ENCODE measurements at places on chromosomes 7 and 10.

DNA sequence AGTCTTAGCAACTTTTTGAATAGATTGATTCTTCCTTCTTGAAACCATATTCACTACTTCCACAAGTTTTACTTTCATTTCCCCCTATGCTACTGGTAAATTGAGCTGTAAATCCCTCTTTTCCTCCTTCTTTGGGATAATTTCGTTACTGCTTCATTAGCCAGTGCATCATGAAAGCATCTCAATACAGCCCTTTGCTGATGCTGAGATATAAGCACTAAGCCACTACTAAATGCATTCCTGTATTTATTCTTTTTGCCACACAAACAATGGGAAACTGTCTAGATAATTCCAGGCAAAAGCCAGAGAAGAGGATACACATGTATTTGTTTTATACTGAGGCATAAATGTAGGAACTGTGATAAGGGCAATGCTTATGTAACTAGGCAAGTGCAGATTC lies 313.9 kb downstream of the NXPH1 start:
- DNase-seq = no peak

DNA sequence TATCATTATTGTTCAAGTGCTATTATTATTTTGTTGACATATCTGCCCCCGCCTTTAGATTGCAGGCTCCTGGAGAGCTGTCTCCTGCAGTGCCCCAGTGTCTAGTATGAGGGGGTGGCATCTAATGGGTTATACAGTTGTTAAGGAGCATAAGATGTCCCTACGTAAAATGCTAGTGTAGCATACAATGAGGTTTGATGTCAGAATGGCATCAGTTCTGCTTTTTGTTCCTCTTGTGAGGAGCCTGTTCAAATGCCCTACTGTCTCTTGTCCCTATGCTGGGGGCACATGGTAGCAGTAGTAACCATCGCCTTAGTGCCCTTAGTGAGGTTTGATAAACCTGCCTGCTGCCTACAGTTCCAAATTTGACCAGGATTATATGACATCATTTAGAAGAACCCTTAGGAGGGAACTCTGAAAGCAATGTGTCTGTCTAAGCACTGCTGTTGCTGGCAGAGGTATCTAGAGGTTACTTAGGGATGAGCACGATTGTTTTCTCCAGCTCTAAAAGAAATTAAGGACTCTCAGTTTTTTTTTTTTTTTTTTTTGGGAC lies 9.7 kb downstream of the CREM start:
- peak; percentile 28 for DNase-seq

- DNase-seq = no peak
Measured at GRCh38 chr7:24343614-24344013, 59.6 kb downstream of the NPY start.

DNA sequence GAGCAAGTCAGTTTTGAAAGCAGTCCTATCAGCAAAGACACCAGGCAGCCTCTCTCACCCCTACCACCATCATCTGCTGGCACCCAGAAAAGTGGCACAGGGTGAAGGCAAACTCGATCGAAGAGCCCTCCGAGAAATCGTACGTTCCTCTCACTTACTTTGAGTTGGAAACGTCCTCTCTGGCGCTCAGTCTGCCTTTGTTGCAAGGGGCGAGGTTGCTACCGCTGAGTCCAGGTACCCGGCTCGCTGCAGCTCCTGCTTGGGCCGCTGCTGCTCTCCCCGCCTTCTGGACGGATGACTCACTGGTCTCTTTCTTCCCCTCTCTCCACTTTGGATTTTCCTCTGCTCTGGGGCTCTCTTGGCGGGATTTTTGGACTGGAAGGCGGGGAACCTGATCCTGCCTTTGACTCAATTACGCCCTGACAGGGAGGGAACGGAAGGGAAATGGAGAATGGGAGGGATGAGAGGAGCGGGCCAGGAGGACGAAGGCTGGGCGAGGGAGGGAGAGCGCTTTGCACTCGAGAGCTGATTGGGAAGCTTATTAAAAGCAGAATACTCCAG lies at the start of gene PTN:
PTN (minus strand) TSS at position 453 of the 561 bp plus-strand sequence. CDS start 88,760 bp downstream, outside the sequence.
- DNase-seq = no peak

GRCh38 chr7:135800560-135800959 lies 51.9 kb upstream of the FAM180A start:
- DNase-seq = no peak

DNA sequence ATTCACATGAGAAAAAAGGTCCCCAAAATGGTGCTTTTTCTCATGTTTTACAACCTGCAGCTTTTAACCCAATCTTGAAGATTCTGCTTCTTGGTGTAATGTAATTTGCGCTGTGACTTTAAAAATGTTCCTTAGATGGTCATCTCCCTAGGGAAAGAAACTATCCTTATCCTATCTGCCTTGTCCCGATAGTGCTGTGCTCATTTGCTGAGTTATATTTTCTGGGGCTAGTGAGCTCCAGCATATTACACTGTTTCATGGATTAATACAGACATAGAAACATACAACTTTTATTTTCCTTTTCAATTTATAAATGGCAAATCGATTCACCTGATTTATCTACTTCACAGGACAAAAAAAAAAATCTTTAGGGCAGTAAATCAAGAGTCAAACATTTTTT lies 2.8 kb downstream of the WAPL start:
- no peak for DNase-seq

DNA sequence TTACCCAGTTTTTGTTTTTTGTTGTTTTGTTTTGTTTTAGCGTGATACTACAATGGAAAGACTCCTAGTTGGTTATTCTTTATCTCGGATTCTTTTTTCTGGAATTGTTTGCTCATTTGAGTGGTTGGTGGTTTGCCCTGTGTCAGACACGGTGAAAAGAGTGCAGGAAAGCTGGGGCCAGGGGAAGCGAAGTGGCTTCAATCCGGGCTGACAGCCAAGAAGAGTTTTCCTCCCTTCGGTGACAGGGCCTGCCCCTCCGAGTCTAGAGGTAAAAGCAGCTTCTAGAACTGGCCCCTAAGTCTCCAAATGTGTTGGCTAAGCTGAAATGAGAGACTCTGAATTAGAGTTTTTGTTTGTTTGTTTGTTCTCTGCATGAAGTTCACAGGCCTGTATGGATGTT lies 5.7 kb upstream of the AP5Z1 start:
- no peak for DNase-seq

- DNase-seq = no peak
Measured at GRCh38 chr7:46545790-46546189, 624.7 kb upstream of the IGFBP3 start.

DNA sequence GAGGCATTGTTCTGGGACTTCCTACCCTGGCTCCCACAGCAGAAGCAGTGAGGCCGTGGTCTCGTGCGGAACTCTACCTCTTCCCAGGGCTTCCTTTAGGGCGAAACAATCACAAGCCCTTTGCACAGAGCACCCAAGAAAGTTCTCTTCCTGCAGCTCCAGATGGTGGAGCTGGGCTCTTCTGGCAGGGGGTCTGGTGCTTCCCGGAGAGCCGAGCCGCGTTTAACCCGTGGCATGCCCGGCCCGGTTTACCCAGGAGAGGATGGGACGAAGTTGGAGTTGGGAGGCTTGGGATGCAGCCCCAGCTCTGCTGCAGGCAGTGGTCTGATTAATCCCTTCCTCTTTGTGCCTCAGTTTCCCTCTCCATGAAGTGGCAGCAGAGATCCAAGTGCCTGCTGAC lies 9.0 kb upstream of the ATP6V0E2 start:
- DNase-seq = no peak

DNA sequence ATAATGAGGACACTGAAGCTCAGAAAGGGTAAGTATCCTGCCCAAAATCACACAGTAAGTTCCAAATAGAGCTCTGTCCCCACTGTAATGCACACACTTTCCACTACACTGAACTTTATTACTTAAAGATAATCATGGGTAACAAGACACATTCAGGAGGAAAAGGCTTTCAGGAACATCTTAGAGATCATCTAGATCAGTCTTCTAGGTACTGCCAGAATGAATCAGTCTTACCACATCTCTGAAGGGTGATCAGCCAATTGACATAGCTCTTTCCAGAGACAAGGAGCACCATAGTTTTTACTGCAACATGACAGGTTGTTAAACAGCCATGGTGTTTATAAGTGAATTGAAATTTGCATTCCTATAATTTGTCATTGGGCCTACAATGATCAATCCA lies 5.4 kb upstream of the HERPUD2 start:
- DNase-seq = no peak

- DNase-seq = no peak
Measured at GRCh38 chr7:134926396-134926795, 59.9 kb upstream of the AGBL3 start.

- peak; percentile 31 for DNase-seq
Measured at GRCh38 chr7:17304926-17305325, 6.5 kb downstream of the AHR start.

DNA sequence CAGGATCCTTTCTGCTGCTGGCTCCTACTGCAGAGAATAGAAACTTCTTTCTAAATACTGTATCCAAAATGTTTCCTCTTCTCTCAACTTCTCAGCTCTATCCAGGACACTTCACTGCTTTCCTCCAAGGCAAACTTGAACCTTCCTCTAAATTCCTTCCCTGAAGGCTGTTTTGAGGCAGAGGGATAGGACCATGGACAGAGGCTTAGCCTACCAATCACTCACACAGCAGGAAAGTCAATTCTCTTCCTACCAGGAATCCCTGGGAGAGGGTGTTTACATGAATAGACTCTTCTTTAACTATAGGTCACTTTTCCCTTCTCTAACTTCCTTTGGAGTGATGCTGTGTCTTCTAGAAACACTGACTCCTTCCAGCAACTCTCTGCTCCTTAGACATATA lies 115.6 kb upstream of the MKLN1 start:
- no peak for DNase-seq

- no peak for DNase-seq
Measured at GRCh38 chr7:21318916-21319270, 109.0 kb upstream of the SP4 start.

DNA sequence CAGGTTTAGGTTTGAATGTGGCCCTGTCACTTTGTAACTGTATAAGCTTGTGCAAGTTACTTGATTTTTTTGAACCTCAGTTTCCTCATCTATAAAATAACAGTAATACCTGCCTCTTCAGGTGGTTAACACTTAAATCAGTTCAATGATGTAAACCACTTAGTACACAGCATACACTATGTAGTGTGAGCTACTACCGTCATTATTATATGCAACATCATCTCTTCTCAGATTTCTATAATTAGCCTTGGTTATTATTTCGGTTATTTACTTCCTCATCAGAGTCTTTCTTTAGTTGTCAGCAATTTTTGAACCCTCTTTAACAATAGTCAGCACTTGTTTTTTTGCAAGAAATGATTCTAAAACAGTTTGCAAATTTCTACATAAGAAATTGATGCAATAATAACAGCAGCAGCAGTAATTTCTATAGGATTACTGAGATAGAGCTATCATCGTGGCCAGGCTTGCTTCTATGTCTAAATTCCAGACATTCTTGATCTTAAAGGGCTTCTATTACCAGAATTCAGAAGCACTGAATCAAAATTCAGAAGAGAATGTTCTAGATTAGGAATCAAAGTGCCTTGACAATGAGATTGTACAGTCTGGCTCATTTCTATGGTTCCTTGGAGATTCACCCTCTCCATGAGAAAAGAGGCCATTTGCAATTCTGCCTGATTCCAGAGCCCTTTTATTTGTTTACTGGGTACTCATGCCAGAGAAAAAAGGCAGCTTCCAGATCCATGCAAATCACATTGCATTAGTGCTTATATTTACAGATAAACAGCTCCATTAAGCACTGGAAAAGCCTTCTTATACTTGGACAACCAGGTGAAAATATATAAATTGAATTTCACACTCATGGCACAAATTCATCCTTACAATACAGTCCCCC lies 25.0 kb upstream of the WDR11 start:
- DNase-seq = no peak

DNA sequence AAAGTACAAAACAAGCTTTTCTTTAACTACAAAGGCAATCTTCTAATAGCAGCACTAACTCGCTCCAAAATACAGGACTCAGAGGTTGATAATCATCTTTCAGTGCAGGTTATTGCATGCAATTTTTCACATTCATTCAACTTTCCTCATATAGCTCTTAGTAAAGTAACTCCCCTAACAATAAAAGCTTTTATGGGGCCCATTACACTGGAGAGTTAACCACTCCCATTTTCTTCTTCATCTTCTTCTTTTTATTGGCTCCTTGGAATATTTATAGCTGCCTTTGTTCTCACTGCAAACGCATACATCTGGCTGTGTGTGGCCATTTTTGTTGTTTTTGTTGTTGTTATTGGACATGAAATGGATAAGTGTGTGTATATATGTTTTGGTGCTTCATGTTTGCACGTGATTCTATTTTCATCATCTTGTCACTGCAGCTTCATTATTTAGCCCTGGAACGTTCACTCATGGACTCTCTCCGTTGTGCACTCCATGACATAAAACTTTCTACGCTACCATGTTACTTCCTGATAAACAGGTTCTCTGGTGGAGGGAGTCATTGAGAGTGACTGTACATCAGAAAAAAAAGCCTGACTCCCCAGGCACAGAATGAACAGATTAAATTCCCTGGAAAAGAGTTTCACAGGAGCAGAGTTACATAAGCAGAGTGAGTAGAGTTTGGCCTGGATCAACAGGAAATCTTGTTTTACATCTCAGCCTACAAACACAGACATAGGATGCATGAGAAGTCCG lies 236.4 kb upstream of the SP4 start:
- DNase-seq = no peak

DNA sequence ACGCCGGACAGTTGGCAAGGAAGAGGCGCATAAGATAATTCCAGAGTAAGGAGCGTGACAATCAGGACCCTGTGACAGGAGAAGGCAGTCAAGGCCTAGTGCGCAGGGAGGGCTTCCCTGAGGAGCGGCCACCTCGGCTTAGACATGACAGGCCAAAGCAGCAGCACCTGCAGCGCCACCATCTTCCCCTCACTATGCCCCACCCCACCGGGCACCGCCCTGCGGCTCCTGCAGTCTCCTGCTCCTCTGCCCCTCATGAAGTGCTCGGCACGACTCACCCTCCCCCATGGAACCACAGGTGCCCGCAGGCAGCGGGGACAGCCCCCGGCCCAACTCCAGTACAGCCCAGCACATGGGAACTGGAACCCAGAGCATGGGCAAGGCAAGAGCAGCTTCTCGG lies 11.8 kb downstream of the MAD1L1 start:
- DNase-seq = no peak

- no peak for DNase-seq
Measured at GRCh38 chr7:103691291-103691690, 245.3 kb upstream of the SLC26A5 start.

GRCh38 chr7:16918288-16918895 lies 36.6 kb upstream of the AGR3 start:
- no peak for DNase-seq

DNA sequence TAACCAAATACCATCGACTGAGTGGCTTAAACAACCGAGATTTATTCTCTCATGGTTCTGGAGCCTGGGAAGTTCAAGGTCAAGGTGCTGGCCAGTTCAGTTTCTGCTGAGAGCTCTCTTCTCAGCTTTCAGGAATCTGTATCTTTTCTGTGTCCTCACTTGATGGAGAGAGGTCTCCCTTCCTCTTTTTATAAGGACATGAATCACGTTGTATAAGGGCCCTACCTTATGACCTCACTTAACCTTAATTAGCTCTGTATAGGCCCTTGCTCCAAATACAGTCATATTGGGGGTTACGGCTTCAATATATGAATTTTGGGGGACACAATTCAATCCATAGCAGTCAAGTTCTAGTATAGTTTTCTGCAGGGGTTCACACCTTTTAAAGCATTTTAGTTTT lies 135.2 kb upstream of the ADO start:
- no peak for DNase-seq

- no peak for DNase-seq
Measured at GRCh38 chr10:85784792-85785191, 581.8 kb downstream of the GRID1 start.
